ENCODE measurements at places on chromosomes 7 and 10. TPM values are rescaled to one million over a fixed set of nuclear protein-coding genes. Genes with fewer than 3 reads are reported as not detected.

DNA sequence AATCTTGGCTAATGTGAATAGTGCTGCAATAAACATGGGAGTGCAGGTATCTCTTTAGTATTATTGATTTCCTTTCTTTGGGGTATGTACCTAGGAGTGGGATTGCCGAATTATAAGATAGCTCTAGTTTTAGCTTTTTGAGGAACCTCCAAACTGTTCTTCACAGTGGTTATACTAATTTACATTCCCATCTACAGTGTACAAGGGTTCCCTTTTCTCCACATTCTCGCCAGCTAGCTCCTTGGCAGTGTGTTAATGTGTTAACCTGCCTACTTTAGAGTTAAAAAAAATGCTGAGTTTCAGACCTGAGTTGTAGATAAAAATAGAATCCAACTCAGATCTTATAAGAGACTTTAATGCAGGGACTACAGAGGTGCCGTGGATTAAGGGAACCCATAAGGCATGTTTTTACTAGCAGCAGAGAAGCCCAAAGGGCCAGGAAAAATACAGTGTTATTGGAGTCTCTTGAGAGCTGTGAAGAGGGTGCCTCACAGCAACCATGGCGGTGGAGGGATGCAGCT is 35.4 kb downstream of the CDK13 start:
- no peak overlapping the region for H3K4me3 ChIP-seq
- H3K4me1 ChIP-seq, result peaks cover 20% of the 10 kb centered on the region
- H3K36me3 ChIP-seq, result peaks cover 10% of the 10 kb centered on the region
- H3K27me3 ChIP-seq, result no peaks in the 10 kb centered on the region
- no peak overlapping the region for H3K27ac ChIP-seq

The HOXA1 gene
- 0.22 TPM for total RNA-seq

The PNLIP gene
- total RNA-seq, result not detected

DNA sequence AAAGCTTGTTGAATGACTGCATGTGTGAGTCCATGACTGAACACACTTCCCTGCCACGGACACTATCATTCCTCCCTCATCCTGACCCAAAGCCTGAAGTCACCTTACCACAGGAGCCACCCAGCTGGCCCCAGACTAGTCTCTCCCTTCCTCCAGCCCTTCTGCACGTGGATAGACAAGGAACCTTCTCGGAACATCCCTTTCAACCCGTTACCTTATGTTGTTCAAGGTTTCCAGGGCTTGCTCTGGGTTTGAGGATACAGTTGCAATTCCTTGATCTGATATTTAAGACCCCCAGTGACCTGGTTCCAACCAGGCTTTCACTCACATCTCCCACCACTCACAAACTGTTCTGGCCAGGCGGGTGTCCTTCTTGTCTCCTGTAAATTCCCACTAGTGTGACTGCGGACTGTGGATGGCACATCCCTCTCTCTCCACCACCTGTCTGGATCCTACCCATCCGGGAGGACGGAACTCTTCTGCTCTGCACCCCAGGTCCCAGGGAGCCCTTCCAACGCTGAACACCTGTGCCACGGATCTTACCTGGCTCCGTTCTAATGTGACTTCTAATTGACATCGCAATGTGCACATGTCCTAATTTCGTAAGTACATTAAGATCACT is 62.5 kb downstream of the HIPK2 start:
- no peaks in the 10 kb centered on the region for H3K27me3 ChIP-seq
- peaks cover 3% of the 10 kb centered on the region for H3K4me1 ChIP-seq
- H3K27ac ChIP-seq, result no peak overlapping the region
- DNase-seq, result no peak
- H3K4me3 ChIP-seq, result no peak overlapping the region

The PTF1A gene
- total RNA-seq, result not detected

- peak overlapping the region; percentile 45 for H3K4me3 ChIP-seq
- no peaks in the 10 kb centered on the region for H3K36me3 ChIP-seq
- no peak for DNase-seq
- H3K27ac ChIP-seq, result no peak overlapping the region
These were observed 462 bp downstream of the KIAA1549 start for GRCh38 chr7:138980563-138981291.

DNA sequence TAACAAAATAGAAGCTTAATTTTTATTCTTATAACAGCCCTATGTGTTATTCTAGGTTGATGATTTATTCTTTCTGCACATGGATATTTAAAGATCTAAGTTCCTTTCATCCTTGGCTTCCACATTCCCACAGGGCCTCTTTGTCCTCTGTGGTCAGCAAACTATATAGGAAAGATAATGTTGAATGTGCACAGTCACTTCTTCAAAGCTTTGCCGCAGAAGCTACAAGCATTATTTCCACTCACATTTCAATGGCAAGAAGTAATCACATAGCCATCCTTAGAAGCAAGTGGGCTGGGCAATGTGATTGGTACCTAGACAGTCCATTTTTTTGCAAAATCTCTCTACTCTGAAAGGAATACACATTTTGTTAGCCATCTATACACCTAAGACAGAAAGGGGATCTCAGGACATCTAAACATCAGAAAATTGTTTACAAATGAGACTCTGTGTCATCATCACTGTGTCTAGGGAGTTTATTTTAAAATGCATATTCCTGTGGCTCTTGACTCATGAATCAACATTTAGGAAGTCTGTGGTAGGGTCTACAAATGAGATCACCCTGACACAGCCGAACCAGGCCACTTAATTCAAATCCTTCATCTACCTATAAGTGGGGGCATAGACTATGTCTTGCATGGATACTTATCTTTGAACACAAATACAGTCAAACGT is 1060.5 kb downstream of the XPNPEP1 start:
- no peak for DNase-seq
- H3K27ac ChIP-seq, result no peak overlapping the region
- no peaks in the 10 kb centered on the region for H3K4me1 ChIP-seq

The UCN3 gene
- total RNA-seq, result not detected

The TECTB gene
- not detected for total RNA-seq

The GPR26 gene
- total RNA-seq, result not detected

DNA sequence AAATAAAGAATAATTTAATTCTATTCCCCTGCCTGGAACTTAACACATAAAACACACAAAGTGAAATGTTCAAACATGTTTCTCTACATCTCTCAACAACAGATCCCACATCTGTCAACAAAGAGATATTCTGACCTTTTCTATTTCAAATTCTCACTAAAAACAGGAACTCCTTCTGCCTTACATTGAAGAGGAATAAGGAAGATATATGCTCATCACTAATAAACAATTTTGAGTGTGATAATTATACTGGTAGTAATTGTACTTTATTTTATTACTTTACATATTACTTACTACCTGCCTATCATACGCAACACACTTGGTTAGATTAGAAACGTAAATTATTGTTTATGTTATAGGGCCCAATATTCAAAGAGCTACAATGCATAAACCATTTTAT is 13.4 kb downstream of the AKR1C2 start:
- no peak overlapping the region for H3K27ac ChIP-seq
- no peaks in the 10 kb centered on the region for H3K4me1 ChIP-seq
- DNase-seq, result no peak
- no peaks in the 10 kb centered on the region for H3K27me3 ChIP-seq
- H3K36me3 ChIP-seq, result no peaks in the 10 kb centered on the region

DNA sequence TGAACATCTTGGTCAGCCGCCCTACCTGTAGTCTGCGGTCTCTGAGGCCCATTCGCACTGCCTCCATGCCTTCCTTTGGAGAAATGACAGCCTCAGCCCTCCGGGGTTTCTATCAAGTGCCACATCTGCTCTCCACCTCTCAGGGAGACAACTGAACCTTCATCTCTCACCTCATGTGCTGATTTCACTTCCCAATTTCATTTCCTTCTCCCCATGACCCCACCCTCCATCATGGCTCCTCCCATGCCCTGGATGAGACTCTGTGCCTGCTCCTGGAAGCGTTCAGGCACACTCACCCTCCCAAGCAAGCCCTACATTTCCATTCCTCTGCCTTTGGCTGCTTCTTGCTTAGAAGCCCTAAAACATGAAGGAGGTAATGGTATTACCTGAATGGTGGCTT is 7.8 kb upstream of the SCD start:
- H3K27ac ChIP-seq, result no peak overlapping the region
- no peaks in the 10 kb centered on the region for H3K36me3 ChIP-seq
- no peaks in the 10 kb centered on the region for H3K27me3 ChIP-seq
- DNase-seq, result peak; percentile 5
- H3K4me1 ChIP-seq, result no peaks in the 10 kb centered on the region

DNA sequence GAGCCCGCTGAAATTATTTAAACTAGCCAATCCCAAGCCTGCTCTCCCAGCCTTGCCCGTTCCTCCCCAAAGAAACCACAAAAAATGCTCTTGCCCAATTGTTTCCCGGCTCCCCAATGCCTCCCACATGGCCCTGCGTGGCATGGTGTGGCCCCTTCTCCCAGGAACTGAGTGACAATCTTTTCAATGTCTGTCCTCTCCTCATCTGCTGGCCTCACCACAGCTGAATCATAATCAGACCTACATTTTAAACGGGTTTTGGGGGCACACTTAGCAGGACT is 201.5 kb downstream of the PRPF18 start:
- H3K4me3 ChIP-seq, result no peak overlapping the region
- H3K4me1 ChIP-seq, result peaks cover 67% of the 10 kb centered on the region
- no peaks in the 10 kb centered on the region for H3K27me3 ChIP-seq
- DNase-seq, result no peak

DNA sequence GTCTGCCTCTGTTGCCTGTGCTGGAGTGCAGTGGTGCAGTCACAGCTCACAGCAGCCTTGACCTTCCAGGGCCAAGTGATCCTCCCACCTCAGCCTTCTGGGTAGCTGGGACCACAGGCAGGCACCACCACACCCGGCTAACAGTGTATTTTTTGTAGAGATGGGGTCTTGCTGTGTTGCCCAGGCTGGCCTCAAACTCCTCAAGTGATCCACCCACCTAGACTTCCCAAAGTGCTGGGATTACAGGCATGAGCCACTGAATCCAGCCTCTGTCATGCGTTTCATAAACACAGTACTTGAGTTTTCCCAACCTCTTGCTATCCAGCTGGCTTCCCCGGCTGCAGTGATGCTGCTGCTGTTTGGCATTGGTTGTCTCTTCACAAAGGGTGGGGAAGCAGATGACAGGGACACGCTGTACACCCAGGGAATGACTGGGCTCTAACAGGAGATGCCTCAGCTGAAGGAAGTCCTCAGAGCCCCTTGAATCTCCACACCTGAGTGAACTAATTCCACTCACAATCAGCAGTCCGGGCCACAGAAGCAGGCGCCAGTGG is 191.5 kb downstream of the DIP2C start:
- H3K36me3 ChIP-seq, result no peaks in the 10 kb centered on the region
- DNase-seq, result no peak
- H3K4me1 ChIP-seq, result peaks cover 20% of the 10 kb centered on the region

The GOLGA7B gene
- total RNA-seq, result 4.5 TPM

- DNase-seq, result no peak
- H3K27ac ChIP-seq, result no peak overlapping the region
- H3K4me1 ChIP-seq, result no peaks in the 10 kb centered on the region
- H3K4me3 ChIP-seq, result no peak overlapping the region
- peaks cover 3% of the 10 kb centered on the region for H3K36me3 ChIP-seq
These were observed 7.3 kb downstream of the SLC25A13 start for GRCh38 chr7:96314402-96315124.

Data from CD4-positive, alpha-beta T cell (primary cell).